Naive thymus-derived CD8-positive, alpha-beta T cell (primary cell): ENCODE measurements at places on chromosomes 2 and 18.

GRCh38 chr2:147364597-147364996, 480.2 kb upstream of the ACVR2A start:
- DNase-seq: no peak

- no peak for DNase-seq
Measured at GRCh38 chr2:150549381-150549780, 61.9 kb upstream of the RND3 start.

GRCh38 chr2:138712212-138712979, 67.8 kb downstream of the NXPH2 start:
- no peak for DNase-seq

DNA sequence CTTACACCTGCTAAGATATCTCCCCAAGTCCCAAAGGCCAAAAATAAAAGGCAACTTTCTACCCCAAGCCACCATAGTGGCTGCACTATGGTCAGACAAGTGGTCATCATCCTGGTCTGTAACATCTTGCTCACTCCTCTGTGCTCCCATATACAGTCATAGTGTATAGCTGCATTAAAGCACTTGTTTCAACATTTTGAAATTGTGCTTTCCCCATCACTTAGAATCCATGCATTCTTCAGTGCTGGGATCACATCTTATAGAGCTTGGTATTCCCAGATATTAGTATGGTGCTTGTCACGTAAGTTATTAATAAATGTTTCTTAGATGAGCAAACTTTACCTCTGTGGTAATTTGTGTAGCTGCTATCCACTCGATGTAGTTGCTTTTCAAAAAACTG, 40.4 kb upstream of the CDC42EP3 start:
- no peak for DNase-seq

DNA sequence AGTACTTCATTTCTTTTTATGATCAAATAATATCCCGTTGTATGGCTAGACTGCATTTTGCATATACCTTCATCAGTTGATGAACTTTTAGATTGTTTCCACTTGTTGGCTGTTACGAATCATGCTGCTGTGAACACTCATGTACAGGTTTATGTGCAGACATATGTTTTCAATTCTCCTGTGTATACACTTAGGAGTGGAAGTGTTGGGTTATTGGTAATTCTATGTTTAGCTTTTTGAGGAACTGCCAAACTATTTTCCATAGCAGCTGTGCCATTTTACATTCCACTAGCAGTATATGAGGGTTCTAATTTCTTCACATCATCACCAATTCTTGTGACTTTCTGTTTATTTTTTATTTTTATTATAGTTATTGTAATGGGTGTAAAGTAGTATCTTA, 32.1 kb upstream of the LCLAT1 start:
- no peak for DNase-seq

- DNase-seq: peak; percentile 55
Measured at GRCh38 chr2:62196278-62196901, 475 bp downstream of the B3GNT2 start.

DNA sequence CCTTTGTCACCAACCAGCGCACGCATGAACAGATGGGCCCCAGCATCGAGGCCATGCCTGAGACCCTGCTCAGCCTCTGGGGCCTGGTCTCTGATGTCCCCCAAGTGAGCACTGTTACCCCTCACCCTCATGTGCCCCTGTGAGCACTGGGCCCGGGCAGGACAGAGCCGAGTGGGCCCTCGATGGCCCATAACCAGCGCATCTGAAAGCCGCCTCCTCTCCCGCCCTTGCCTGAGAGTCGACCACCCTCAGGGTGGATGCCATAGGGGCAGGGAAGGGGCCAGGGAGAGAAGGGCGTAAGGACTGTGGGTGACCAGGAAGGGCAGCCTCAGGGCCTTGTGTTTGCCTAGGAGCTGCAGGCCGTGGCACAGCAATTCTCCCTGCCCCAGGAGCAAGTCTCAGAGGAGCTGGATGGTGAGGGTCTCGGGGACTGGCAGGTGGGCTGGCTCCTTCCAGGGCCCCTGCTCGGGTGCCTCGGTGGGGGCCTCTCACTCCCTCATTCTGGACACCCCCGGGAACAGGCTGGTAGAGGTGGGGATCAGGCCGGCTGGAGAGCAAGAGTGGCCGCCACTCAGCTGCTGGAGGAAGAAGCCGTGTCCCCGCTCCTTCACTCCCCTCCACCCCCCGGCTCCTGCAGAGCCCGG, 2.1 kb downstream of the PROM2 start:
- no peak for DNase-seq

DNA sequence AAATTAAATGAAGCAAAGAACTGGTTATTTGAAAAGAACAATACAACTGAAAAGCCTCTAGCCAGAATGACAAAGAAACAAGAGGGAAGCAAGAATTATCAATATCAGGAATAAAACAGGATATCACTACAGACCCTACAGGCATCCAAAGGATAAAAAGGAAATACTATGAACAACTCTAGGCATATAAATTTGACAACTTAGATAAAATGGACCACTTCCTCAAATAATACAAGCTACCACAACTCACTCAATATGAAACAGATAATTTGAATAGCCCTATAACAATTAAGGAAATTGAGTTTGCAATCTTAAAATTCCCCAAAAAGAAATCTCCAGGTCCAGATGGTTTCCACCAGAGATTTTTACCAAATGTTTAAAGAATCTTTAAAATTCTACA, 19.8 kb downstream of the RPRD1A start:
- DNase-seq: no peak

DNA sequence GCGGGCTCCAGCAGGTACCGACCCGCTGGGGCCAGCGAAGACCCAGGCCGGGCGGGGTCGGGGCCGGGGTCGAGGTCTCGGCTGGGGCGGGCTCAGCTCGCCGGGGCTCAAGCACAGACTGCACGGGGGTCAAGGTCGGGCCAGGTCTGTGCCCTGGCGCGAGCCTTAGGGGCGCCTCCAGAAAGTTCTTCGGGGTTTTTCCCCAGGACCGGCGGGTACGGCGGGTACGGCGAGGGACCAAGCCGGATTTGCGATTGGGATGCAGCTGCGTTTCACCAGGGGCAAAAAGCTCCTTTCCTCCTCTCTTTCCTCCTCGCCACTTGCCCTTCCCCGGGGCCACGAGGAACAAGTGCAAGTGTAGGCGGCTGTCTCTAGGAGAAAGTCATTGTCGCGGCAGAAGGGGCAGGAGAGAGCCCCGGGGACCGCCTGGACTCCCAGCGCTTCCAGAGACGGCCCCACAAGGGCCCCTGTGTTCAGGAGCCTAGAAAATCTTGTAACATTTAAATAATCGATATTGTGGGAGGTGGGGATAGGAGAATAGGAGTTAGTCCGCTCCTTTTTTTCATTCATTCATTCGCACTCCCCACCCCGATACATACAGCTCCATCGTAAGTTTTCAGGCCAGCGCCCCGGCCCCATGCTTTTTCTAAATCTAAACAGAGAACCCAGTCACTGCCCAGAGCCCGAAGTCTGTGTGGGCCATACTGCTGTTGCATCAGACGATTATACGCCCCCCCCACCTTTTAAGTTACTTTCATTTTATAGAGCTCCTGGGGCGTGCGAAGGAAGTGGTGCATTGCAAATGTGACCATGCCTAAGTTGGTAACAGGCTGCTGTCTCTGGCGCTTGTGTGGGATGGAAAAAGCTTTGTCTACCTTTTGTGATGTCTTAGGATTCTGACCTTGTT, 679 bp downstream of the PMAIP1 start:
- DNase-seq: peak; percentile 52

DNA sequence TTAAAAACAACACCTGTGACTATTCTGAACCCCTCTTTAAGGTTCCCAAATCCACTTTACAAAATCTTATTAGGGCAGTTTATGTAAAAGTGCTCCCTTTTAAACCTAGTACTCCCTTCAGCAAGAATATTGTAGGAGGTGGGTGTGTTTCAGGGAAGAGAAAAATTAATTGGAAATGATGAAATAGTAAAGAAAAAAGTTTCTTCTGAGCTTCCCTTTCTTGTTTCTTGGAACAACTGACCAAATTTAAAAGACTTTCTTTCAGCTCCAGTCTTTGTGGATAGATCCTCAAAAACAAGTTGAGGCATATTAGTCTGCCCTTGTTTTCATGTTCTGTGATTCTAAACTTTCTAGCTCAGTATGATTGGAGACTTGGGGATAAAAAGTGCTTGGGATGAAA, 3.0 kb downstream of the VWA3B start:
- no peak for DNase-seq

DNA sequence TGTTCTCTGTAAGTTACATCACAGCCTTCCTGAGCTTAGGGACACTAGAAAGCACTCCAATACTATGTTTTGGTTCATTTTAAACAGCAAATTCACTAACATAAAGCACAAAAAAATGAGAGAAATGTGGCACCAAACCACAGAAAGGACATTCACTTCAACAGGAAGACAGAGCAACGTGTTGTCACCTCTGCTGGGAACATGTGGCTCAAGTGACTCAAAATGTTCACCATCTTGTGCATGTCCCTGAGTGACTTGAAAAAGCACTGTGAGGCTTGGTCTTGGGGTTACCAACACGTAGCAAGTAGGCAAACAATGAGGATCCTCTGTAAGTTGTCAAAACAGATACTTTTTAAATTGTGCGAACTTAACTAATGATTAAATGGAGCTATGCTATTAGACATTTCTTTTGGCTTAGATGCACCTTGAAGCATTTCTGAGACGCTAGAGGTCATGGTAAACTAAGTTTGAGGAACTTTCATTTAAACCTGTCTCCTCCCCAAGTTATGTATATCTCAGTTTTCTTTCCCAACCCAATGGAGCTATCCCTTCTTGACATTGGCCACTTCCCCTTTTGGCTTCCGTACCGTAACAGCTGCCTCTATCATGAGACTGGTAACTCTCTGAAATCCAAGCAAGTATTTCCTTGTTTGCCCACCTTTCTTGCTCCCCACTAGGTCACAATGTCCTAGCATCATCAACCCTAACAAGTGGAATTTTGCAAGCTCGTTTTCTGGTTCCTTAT, 14.0 kb upstream of the ST6GAL2 start:
- DNase-seq: no peak

- DNase-seq: no peak
Measured at GRCh38 chr2:240290432-240291336, 144.8 kb upstream of the GPC1 start.

- DNase-seq: no peak
Measured at GRCh38 chr2:123692121-123692520, 333.0 kb upstream of the CNTNAP5 start.

DNA sequence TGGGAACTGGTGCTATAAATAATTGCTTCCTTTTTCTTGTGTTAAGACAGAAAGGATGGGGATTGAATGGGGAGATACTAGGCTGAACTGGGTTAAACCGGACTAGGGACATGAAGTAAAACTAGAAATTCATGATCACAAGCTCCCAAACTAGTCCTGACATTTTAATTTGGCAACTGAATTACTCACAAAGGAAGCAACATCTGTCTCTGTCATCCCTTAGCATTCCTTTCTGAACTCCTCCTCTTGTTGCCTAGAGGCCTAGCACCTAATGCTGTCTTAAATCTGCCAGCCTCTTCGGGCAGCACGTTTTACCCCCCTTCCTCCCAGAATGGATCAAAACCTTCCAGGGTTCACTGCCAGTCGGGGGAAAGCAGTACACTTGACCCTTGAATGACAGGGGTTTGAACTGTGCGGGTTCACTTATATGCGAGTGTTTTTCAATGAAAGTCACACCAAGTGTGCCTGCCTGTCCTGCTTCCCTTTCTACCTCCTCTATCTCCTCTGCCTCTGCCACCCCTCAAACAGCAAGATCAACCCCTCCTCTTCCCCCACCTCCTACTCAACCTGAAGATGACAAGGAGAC, 8.2 kb downstream of the KCTD1 start:
- DNase-seq: no peak

GRCh38 chr18:24868311-24868710, 407.9 kb downstream of the HRH4 start:
- no peak for DNase-seq

DNA sequence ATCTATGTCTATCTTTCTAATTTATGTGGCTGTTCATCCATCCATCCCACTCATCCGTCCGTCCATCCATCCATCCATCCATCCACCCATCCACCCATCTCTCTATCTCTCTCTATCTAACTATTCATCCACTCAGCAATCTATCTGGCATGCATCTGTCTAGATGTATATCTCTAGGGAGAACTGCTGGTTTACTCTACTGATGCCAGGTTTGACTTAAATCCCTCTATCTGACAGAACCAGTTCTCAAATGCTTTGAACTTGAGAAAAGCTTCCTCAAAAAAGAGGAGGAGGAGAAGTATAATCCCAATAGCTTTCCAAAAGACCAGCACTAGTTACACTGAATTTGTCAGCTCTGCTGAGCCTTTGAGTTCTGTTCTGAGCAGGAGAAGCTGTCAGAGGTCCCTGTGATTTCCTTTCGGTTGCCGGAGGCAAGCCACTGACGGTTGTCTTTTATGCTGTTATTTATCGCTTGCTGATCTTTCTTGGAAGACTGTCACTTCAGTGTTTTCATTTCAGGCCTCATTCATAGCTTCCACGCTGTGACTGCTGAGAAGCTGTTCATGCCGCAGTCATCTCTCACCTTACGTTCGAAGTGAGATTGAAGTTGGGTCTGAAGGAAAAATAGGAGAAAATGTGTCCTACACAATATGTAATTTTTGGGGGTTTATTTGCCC, 129.4 kb upstream of the UXS1 start:
- DNase-seq: no peak

DNA sequence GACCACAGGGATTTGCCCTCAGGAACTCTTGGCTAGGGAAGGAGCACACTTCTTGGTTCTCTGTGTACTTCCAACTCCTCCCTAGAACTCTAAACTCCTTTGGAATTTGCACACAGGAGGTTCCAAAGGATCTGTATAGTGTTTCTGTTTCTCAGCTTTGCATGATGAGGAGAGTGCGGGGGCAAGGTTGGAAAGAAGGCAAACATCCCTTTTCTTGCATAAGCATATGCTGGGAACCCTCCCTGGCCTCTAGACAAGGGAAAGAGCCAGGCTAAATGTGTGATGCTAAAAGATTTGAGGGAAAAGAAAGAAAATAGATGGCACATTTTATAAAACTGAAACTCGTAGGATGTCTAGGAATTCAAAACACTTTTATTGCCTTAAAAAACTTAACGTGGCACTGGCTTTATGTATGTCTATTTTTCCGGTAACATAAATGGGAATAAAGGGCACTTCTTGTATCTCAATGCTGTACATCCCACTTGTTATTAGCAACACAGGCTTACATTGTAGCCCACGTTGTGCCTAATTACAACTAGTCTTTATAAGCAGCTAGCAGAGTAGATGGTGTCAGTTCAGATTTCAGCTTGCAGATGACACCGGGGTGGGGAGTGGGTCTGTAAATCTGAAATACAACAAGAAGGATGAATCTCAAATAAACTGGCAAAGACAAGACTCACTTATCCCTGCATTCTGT, 165.8 kb downstream of the GPD2 start:
- no peak for DNase-seq
